ENCODE measurements at places on chromosomes 6 and 20. TPM values are rescaled to one million over a fixed set of nuclear protein-coding genes. Genes with fewer than 3 reads are reported as not detected.

Gene HLA-DRB5
- total RNA-seq, result 13.7 TPM

Gene C20orf144
- 0.45 TPM for total RNA-seq

Gene POPDC3
- 3.8 TPM for total RNA-seq

Gene TBXT
- not detected for total RNA-seq

Gene UST
- 2.4 TPM for total RNA-seq

Gene NCOA3
- total RNA-seq, result 63.8 TPM
